ENCODE measurements at places on chromosomes 7 and 10.

DNA sequence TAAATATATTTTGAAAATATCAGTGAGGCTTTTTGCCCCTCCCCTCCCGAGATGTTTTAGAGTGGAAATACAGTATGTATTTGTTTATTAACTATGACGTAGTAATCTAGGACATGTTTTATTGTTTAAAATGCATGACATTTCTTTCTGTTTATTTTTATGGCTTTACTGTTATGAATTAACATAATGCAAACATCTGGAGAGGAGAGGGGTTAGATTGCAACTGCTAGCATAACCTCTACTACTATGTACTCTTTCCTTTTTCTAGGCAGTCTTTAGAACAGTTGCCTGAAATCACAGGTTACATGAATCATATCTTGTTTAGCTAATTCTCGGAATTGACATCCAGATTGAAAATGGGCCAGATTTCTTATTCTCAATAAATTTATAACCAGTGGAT lies 7.4 kb downstream of the BTAF1 start:
- DNase-seq: no peak

GRCh38 chr7:28078036-28078901 lies 102.3 kb downstream of the JAZF1 start:
- DNase-seq: peak; percentile 72

GRCh38 chr10:68171539-68172080 lies 60.3 kb downstream of the ATOH7 start:
- DNase-seq: no peak

- DNase-seq: no peak
Measured at GRCh38 chr10:120530699-120531098, 73.7 kb downstream of the PLPP4 start.

All from suppressor macrophage treated with lipopolysaccharide for 4 hours (primary cell).